RWPE2 (cell line): ENCODE measurements at places on chromosomes 4 and X.

GRCh38 chr4:106095408-106095807 lies 200.1 kb downstream of the NPNT start:
- no peak for DNase-seq

DNA sequence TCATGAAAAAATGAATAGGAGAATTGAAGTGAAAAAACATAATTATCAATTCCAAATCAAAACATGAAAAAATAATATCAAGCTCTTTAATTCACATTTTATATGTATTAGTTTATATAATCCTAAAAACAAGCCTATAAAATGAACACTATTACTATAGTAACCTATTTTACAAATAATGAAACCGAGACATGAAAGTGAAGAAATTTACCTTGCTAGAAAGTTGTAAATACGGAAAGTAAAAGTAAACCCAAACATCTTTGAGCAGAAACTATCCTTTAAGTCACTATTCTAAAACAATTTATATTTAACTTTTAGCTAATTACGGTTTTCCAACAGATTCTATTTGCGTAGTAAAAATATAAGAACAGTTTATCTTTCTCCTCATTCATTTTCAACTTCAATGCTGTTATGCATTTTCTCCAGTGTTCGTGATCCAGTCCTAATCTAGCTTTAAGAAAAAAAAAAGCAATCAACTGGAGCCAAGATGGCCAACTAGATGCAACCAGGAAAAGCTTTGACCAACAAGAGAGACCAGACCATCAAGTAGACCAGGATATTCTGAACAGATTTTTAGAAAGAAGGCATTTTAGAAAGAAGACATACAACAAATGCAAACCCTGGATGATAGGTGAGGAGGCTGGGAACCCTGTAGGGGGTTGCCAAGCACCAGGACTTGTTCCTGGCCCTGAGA lies 67.0 kb downstream of the DDX53 start:
- DNase-seq: no peak

GRCh38 chrX:45709381-45709780 lies 508.7 kb upstream of the DIPK2B start:
- no peak for DNase-seq

- no peak for DNase-seq
These were observed 301.1 kb downstream of the ARHGAP24 start for GRCh38 chr4:85776096-85776495.

- DNase-seq: no peak
These were observed 184.7 kb upstream of the FRMPD4 start for GRCh38 chrX:11953615-11954014.

DNA sequence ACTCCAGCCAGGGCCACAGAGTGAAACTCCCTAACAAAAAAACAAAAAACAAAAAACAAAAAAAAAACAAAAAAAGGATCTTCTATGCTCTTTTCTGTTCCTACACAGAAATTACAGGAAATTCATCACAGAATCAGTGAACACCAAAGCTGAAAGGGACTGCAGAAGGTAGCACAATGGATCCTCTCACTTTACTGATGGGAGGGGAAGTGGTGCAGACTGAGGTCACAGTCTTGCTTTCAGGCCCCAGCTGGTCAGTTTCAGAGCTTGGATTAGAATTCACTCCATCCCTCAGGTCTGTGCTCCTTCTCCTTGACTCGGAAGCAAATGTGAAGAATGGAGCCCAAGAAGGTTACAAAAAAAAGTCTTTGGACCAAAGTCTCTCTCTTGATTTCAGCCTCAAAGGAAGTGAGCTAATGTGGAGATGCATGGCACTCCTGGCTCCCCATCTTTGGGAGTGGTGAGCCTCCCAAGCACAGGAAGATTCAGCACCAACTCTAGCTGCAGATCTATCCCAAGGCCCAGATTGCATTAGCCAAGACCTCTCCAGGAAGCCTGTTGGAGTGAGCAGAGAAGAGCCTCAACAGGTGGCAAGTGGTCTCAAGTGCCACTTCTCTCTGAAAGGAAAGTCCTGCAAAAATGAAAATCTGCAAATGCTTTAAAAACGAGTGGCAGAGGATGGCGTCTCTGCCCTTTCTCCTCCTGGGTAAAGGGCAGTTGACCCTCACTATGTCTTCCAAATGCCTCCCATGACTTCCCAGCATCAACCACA lies 176.0 kb downstream of the MAML3 start:
- DNase-seq: no peak

DNA sequence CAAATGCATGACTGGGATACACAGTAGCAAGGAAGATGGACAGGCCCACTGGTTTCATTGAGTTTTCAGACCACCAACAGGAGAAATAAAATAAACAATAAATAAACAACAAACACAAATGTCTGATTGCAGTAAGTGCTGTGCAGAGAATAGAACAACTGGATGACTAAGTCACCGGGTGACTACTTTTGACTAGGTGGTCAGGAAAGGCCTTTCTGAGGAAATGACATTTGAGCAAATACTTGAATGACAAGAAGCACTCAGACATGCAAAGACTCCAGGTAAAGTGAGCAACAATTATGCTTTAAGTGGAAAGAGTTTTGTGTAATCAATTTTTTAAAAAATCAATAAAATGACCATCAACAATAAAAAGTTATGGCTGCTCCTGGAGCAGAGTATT lies 137.7 kb downstream of the BTC start:
- DNase-seq: no peak

DNA sequence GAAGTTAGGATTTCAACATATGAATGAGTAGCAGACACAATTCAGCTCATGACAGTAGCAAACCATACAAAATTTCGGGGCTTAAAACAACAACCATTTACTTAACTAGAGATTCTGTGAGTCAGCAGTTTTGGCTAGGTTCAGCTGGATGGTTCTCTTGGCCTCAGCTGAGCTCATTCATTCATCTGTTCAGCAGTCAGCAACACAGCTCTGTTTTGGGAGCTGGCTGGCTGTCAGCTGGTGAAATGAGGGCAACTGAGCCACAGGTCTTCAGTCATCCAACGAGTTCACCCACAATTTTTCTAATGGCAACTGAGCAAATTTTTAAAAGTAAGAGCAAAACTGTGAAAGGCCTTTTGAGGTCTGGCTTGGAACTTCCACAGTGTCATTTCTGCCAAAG lies 2005.1 kb upstream of the AGA start:
- no peak for DNase-seq

DNA sequence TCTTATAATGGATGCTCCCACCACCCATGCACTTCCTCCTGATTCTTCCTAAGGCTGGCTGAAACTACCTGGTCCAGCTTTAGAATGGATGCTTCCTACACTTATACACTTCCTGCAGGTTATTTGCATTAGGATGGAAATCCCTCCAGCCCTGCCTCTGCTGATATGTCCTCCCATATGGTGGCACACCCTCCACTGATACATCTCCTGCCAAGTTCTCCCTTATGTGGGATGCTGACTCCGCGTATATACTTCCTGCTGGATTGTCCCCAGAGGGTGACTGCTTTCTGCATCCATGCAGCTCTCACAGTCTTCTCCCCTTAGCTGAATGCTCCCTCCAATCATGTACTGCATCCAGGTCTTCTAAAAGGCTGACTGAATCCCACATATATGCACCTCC lies 254.6 kb upstream of the FAM47C start:
- DNase-seq: no peak

DNA sequence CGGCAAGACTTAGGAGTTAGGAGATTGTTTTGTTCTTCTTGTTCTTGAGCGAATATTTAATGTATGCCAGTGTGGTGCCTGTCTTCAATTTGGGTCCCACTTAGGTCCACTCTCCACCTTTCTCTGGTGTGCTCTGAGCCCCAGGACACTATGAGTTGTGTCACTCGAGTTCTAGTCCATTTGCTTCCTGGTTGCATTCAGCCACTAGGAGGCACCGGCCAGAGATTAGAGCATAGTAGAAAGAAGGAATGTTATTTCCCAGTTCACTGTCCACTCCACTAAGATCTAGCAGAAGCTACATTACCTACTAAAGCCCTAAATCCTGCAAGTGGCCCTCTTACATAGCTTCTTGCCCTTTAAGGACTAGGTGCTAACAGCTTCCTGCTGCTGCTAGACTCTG lies 326.9 kb downstream of the NAF1 start:
- DNase-seq: no peak

- no peak for DNase-seq
These were observed 27.4 kb downstream of the CBLL2 start for GRCh38 chrX:22300130-22300529.

DNA sequence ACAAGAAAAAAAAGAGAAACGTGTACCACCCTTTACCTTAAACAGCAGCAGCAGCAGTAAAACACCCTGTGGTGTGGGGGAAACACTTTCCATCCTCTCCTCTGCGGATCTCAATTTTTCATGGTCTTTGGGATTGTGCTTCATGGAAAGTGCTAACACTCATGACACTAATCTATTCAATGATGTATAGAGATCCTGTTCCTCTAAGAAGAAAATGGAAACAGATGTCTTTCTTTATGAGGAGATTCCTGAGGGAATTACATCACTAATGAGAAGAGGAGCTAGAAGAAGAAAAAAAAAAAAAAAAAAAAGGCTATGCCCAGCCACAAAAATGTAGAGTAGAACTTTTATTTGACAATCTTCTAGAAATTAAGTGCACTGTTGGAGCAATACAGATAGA lies 62.9 kb upstream of the NDST3 start:
- DNase-seq: no peak

DNA sequence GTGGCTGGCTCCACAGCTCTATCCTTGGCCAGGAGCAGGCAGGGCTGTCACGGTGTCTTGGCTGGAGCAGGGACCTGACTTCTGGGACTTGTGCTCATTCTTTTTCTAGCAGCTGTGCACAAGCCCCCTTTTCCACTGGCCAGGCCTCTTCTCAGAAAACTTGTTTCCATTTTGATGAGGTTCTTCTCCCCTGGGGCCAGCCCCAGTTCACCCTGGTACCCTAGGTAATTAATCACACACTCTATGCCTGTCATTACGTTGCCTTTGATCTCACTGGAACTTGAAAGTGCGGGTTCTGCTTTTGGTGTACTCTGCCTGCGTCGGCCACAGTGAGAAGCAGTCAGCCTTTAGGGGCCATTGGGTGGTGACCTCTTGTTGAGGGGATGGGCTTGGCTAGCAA lies 26.6 kb downstream of the DRD5 start:
- no peak for DNase-seq

DNA sequence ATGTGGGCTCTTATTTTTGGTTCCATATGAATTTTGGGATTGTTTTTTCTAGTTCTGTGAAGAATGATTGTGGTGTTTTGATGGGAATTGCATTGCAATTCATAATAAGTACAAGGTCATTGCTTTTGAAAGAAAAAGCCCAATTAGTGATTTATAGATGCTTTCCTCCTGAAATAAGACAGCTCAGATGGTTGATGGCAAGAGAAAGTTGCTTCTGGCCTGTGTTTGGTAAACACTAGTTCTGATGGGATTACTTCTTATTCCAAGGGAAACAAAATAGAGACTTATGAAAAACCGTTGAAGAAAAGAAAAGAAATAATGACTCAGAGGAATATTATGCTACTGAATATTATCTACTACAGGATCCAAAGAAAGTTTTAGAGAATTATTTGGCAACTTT lies 144.9 kb downstream of the SPANXA1 start:
- no peak for DNase-seq
